Stimulated activated CD4-positive, alpha-beta T cell treated with anti-CD3 and anti-CD28 coated beads, Interleukin-15, amount 100 ng/mL, for 1 hour (primary cell): ENCODE measurements at places on chromosomes 7 and 10.

GRCh38 chr10:104123397-104123796 lies 1.4 kb downstream of the SFR1 start:
- no peak for DNase-seq

DNA sequence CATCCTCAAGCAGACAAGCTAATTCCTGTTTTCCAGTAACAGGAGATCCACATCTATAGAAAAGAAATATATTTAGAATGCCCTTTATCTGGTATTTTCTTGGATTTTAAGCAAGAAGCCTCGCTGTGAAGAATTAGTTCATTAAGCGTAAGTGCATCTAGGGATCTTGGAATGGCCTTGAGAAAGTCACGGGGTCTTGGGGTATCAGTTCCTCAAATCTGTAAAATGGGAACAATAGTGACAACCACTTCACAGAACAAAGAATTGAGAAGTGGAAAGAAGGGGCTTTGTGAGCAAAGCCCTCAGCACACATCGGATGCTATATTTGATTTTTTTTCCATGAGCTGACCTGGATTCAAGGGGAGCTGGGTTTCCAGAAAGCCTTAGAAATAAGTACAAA lies 32.3 kb upstream of the WDFY4 start:
- no peak for DNase-seq

DNA sequence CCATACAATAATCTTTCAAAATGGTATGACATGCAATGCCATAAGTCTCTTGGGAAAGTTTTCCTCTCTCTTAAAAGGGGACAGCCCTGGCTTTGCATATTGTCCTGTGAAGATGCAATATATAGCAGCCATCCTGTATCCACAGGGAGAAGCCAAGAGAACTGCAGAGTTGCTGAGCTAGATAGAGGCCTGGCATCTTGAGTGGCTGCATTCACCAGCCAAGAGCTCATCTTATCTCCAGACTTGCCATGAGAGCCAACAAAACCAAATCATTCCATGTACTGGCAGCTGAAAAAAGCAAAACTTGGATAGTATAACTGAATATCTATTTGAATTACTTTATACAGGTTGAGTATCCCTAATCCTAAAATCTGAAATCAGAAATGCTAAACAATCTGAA lies 348.8 kb downstream of the CALN1 start:
- no peak for DNase-seq

DNA sequence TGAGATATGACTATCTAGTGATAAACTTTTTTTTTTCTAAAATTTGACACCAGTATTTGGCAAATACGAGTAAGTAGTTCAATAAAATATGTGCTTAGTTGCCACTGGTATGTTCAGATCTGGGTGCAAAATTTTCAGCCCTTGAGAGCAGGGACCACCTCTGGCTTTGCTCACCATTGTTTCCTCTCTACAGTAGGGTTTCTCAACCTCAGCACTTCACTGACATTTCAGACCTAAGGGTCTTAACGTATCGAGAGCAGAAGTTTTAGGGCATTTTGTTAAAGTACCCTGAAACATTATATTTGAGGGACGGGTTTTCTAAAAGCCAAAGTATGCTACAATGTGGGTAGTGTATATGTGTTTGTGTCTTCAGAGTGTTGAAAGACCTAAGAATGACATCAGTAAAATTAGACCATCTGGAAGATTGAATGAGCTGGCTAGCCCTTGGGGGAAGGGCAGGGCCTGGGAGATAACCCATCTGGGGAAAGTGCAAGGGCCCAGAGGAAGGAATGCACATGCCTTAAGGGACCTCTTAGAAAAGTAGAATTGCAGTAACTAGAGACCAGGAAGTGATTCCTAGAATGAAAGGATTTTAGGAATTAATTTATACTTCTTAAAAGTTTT lies 11.8 kb downstream of the BZW2 start:
- no peak for DNase-seq

GRCh38 chr10:96988426-96988825 lies 156.3 kb downstream of the LCOR start:
- DNase-seq: no peak

GRCh38 chr10:133259602-133259989 lies 17.1 kb downstream of the ADAM8 start:
- DNase-seq: no peak

- no peak for DNase-seq
These were observed 20.6 kb downstream of the SMKR1 start for GRCh38 chr7:129522971-129523340.

DNA sequence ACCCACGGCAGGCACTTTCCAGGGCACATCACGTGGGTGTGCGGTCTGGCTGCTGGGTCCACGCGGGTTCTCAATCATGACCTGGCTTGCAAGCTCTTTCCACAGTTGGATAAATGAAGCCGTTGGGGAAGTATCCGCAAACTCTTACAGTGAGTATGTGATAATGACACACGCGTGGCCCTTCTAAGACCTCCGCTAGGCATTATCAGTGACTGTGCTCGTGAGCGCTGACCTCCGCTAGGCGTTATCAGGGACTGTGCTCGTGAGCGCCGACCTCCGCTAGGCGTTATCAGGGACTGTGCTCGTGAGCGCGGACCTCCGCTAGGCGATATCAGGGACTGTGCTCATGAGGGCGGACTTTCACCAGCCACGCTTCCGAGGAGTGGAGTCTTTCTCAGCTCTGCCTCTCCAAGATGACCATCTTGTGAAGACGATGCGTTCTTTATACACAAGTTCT lies 107.0 kb downstream of the WDR37 start:
- no peak for DNase-seq

DNA sequence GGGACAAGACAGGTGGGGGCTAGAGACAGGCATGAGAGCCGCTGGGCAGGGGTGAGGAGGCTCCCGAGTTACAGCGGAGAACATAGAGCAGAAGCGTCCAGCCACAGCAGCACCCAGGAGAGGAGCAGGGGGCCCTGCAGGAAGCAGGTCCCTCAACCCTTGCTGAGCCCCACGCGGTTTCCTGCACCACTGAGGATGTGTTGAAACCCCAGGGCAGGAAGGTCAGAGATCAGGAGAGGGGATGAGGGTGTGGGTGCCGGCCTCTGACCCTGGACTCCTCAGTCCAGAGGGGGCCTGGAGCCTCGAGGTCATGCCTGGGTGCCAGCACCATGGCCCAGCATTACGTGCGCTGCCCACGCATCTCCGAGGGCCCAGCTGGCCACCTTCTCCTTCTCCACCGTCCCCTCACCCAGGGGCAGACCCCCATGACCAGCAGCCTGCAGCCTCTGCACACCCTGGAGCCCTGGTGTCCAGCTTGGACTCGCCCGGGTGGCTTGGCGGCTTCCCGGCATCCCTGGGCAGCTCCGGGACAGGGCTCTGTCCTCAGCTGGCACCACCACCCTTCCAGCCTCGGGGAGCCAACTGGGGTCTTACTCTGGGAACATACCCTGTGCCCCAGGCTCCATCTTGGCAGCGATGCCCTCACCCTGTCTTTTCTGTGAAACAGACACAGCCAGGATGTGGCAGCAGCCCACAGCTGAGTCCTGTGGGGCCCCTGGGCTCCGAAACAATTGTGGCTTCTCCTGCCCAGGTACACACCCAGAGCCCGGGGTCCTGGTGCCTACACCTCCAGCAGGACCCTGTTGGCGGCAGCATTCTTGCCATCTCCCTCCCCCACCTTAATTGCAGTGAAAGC lies 52.0 kb downstream of the STK32C start:
- no peak for DNase-seq
